ENCODE measurements at places on chromosomes 3 and 15. TPM values are rescaled to one million over a fixed set of nuclear protein-coding genes. Genes with fewer than 3 reads are reported as not detected.

GRCh38 chr15:88664151-88664778 is 25.4 kb downstream of the ISG20 start:
- DNase-seq = no peak
- no peak overlapping the region for H3K27ac ChIP-seq
- H3K4me3 ChIP-seq = no peak overlapping the region
- no peaks in the 10 kb centered on the region for H3K27me3 ChIP-seq
- no peaks in the 10 kb centered on the region for H3K4me1 ChIP-seq

DNA sequence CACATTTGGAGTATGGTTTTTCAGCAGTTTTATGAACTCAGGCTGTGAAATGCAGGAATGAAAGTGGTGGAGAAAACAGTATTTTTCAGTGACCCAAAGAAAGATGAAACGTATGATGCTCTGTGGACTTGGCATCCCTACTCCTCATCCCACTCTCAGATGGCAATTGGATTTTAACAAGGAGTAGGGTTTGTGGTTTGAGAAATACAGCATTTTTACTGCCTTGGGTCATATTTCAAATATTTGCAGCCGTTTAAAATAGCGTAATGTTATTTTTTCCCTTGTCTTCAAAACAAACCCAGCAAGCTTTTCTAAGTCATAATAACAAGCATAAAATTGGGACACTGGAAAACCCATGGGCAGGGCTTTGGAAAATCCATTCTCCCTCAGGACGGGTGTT is 117.2 kb upstream of the LRIG1 start:
- H3K27me3 ChIP-seq = no peaks in the 10 kb centered on the region
- H3K27ac ChIP-seq = no peak overlapping the region
- H3K4me3 ChIP-seq = no peak overlapping the region

DNA sequence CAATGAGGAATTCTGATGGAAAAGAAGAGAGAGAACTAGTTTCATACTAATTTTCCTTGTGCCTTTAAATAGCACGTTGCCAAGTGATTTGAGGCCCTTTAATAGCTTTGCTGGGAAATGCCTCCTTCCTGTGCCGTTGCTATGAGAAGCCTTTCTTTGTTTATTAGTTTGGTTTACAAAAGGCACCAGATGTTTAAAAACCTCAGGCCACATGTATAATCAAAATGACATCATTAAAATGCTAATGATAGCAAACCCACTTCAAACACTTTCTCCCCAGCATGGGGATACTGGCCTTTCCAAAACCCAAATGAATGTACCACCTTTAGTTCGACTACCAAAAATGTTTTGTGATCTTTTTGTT is 50.0 kb upstream of the TBC1D23 start:
- H3K4me1 ChIP-seq = peaks cover 10% of the 10 kb centered on the region
- DNase-seq = no peak
- H3K27me3 ChIP-seq = no peaks in the 10 kb centered on the region
- H3K27ac ChIP-seq = no peak overlapping the region
- no peaks in the 10 kb centered on the region for H3K36me3 ChIP-seq

- no peak overlapping the region for H3K4me3 ChIP-seq
- no peaks in the 10 kb centered on the region for H3K4me1 ChIP-seq
- no peaks in the 10 kb centered on the region for H3K27me3 ChIP-seq
- H3K36me3 ChIP-seq = no peaks in the 10 kb centered on the region
Observed at GRCh38 chr3:170751083-170751898, 118.7 kb downstream of the RPL22L1 start.

DNA sequence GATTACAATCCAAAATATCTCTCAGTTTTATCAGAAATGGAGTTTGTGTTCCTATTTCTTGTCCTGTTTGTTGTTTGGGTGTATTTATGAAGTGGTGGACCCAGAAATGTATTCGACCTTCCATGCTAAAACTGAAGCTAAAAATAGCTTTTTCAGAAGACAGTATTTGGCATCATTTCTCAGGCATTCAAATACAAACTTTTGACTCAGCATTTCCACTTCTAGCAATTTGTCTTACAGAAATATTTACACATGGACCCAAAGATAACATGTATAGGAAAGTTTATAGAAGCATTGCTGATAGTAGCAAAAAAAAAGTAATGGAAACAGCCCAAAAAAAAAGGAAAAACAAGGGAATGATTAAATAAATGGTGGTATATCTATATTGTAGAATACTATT is 156.3 kb downstream of the HCN4 start:
- no peak overlapping the region for H3K4me3 ChIP-seq
- no peak for DNase-seq
- no peaks in the 10 kb centered on the region for H3K4me1 ChIP-seq

DNA sequence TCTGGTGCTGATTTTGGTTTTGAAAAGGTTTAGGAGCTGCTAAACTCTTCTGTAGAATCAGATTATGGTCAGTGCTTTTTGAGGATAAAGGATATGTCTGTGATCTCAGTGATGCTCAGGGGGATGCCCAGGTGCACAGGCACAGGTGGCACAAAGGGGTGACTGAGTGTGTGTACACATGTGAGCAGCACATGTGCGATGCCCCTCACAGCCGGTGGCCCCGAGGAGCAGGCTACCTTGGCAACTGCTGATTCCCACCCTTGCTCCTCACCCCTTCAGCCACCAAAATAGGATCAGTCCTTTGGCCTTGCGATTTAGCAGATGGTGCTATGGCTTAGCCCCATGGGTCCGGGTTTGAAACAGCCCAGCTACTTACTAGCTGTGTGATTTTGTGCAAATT is 51.1 kb downstream of the POMGNT2 start:
- H3K4me3 ChIP-seq = no peak overlapping the region
- no peaks in the 10 kb centered on the region for H3K36me3 ChIP-seq
- H3K27ac ChIP-seq = no peak overlapping the region
- H3K4me1 ChIP-seq = no peaks in the 10 kb centered on the region
- H3K27me3 ChIP-seq = no peaks in the 10 kb centered on the region
- no peak for DNase-seq

DNA sequence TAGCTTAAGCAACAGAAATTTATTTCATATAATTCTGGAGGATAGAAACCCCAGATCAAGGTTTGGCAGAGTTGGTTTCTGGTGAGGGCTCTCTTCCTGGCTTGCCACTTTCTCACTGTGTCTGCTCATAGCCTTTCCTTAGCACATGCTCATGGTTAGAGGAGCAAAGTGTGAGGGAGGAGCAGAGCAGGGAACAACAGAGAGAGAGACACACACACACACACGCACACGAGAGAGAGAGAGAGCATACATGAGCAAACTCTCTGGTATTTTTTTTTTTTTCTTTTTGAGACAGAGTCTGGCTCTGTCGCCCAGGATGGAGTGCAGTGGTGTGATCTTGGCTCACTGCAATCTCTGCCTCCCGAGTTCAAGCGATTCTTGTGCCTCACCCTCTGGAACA is 36.8 kb upstream of the ZDHHC23 start:
- no peak for DNase-seq
- H3K4me1 ChIP-seq = no peaks in the 10 kb centered on the region
- no peaks in the 10 kb centered on the region for H3K36me3 ChIP-seq
- H3K27me3 ChIP-seq = no peaks in the 10 kb centered on the region

GRCh38 chr3:164577667-164578210 is 500.6 kb downstream of the SI start:
- no peaks in the 10 kb centered on the region for H3K36me3 ChIP-seq
- H3K4me3 ChIP-seq = no peak overlapping the region
- H3K27ac ChIP-seq = no peak overlapping the region
- H3K4me1 ChIP-seq = no peaks in the 10 kb centered on the region
- H3K27me3 ChIP-seq = no peaks in the 10 kb centered on the region

TERC gene
- total RNA-seq = 47.5 TPM

DNA sequence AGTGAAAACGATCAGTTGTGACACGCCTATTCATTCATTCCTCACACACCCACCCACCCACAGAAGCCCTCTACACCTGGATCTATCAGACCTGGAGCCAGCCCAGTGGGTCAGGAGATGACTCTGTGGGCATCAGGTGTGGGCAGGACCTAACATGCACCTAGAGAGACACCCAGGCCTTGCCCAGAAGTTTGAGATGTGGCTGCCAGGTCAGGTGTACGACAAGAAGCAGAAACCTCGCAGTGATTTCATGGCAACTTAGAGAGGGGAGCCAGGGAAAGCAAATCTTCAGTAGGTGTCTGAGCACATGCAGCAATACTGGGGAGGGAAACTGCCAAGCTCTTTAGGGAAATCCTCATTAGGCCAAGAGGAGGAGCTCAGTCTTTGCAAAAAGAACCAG is 264.7 kb upstream of the ROPN1 start:
- no peak for DNase-seq
- H3K27me3 ChIP-seq = no peaks in the 10 kb centered on the region
- no peak overlapping the region for H3K27ac ChIP-seq
- no peak overlapping the region for H3K4me3 ChIP-seq

FAM107A gene
- total RNA-seq = 0.11 TPM

DNA sequence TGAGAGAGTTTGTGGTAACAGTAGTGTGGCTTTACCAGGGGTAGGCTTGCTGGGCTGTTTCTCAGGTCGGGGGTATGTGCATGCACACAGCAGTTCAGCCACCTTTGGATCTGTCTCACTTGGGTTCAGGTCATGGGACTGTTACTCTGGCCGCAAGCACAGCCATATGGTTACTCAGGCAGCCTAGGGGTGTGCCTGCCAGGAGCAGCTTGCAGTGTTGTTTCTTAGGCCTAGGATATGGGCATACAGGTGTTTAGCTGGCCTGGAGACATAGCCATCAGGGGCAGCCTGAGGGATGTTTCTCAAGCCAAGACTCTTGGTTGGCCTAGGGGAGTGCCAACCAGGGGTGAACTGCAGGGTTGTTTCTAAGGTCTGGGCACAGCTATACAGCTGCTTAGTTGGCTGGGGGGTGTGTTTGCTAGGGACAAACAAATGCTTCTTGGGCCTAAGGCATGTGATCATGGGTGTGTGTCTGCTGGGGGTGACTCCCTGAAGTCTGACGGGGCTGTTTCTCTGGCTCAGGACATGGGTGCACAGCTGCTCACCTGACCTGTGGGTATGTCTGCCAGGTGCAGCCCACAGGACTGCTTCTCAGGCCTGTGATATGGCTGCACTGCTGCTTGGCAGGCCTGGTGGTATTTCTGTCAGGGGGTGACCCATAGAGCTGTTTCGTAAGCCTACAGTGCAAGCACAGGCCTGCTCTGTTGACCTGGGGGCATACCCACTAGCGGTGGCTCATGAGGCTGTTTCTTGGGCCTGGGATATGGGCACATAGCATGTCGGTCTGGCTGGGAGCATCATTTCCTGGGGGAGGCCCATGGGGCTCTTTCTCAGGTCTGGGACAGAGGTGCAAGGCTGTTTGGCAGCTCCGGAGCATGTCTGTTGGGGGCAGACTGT is 168.0 kb upstream of the THRB start:
- no peaks in the 10 kb centered on the region for H3K36me3 ChIP-seq
- no peaks in the 10 kb centered on the region for H3K27me3 ChIP-seq
- no peaks in the 10 kb centered on the region for H3K4me1 ChIP-seq
- DNase-seq = no peak
- no peak overlapping the region for H3K4me3 ChIP-seq
- no peak overlapping the region for H3K27ac ChIP-seq

DNA sequence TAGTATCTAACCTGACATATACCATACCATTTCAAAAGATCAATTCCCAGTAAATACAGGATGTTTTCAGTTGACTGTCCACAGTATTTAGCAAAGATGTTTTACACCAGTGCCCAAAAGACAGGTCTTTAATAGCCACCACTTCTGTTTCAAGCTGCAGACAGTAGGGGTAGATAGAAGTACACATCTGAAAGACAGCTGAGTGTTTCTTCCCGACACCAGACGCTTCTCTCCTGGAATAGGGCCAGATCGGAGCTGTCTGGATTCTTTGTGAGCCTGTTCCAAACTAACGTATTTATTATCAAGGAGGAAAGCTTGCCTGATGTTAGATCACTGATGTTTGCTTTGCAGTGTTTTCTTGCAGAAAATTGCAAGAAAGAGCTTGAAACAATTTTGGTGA is 136.1 kb upstream of the RBMS3 start:
- no peaks in the 10 kb centered on the region for H3K27me3 ChIP-seq
- peaks cover 14% of the 10 kb centered on the region for H3K4me1 ChIP-seq

DNA sequence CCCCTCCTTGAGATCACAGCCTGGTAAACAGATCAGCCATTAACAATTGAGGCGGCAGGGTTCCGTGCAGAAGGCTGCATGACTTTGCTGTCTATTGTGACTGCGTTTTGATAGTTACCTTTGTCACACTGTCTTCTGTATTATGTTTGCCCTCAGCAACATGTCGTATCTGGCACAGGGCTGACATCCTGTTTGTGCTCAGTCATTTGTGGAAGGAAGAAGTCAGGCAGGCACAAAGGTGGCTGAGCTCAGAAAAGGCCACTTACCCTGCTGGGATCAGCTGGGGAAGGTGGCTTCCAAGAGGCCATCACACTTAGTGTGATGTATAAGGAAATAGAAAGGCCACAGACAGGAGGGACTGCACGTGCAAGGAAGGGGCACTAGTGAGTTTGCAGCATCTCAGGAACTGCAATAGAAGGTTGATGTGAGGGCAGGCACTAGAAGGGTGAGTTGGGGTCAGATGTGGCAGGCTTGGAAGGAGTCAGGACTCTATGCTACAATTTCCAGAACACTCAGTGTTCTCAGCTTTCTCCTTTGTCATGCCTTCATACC is 13.4 kb downstream of the PML start:
- peaks cover 4% of the 10 kb centered on the region for H3K36me3 ChIP-seq
- peaks cover 5% of the 10 kb centered on the region for H3K4me1 ChIP-seq
- no peak for DNase-seq
- no peaks in the 10 kb centered on the region for H3K27me3 ChIP-seq

DNA sequence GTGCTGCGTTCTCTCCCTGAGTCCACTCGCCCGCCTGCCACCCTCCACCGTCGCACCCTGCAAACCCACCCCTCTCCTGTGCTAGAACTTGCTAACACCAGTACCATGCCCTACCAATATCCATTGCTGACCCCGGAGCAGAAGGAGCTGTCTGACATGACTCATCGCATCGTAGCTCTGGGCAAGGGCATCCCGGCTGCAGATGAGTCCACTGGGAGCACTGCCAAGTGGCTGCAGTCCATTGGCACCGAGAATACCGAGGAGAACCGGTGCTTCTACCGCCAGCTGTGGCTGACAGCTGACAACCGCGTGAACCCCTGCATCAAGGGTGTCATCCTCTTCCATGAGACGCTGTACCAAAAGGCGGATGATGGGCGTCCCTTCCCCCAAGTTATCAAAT is 4.9 kb upstream of the ALAS1 start:
- H3K4me3 ChIP-seq = no peak overlapping the region
- no peak overlapping the region for H3K27ac ChIP-seq
- DNase-seq = no peak
- H3K36me3 ChIP-seq = no peaks in the 10 kb centered on the region

DNA sequence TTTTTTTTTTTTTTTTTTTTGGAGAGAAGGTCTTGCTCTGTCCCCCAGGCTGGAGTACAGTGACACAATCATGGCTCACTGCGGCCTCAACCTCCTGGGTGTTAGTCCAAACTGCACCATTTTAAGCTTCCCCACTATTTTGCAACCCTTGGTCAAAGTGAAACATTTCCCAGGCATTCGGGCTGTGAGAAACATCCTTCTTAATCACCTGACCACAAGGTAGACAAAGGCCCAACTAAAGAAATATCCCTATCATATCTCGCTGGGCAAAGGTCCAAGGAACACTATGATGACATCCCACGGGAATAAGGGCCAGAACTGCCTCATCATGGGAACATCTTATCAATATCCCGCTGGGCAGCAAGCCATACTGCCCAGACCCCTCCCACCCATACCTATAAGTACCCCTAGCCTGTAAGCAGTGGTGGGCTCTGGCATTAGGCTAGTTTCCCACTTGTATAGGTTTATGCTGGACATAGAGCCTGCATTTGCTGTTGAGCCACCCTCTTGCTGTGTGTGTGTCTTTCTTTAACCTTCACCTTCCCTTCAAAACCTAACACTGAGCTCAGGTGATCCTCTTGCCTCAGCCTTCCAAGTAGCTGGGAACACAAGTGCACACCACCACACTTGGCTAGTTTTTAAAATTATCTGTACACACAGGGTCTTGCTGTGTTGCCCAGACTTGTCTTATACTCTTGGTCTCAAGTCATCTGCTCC is 95.2 kb downstream of the SEMA5B start:
- H3K36me3 ChIP-seq = no peaks in the 10 kb centered on the region
- H3K4me3 ChIP-seq = no peak overlapping the region

Measured in neural progenitor cell (in vitro differentiated cells).